ELR (cell line): ENCODE measurements at places on chromosomes 11 and 22.
A peak's percentile ranks its signal among the peaks of the same experiment; 100 is the strongest.

- DNase-seq = peak; percentile 25
Observed at GRCh38 chr11:93984196-93984567, 37.0 kb upstream of the HEPHL1 start.

DNA sequence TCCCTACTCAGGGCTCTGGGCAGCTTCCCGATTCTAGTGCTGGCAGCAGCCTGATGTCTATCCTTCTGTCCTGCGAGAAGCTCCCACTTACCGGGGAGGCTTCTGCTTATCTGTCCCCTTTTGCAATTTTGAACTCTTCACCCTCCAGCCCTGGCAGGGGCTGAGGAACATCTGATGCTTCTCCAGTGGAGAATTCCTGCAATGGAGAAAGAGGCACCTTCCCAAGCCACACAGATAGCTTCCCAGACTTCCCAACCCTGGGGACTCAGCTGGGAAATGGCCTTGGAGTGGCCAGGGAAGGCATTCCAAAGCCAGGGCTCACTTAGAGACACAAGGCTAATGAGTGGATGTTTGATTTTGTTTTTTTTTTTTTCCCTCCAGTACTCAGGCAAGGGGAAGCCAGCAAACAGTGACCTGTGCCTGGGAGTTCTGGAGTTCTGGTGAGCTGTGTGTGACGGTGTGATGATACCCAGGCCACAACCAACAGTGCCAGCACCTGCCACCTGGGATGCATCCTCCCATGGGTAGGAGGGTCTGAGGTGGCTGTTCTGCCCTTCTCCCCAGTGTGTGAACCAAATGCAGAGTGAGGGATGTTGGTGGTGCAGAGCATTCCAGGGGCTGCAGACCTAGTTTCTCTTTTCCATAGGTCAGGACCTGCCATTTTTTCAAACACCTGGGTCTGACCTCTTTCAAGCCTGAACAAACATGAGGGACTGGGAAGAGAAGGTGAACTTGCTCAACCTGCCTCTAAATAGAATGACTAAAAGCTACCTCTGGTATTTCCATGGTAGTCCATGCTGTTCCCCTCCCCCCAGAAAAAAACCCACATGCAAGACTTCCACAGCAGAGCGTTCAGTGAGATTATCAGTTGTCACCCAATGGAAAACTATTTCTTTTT is 95.1 kb downstream of the CCDC81 start:
- DNase-seq = no peak

- DNase-seq = no peak
Observed at GRCh38 chr11:117070016-117070415, 28.2 kb downstream of the SIK3 start.

GRCh38 chr22:46115388-46115678 is 35.0 kb upstream of the PPARA start:
- no peak for DNase-seq

DNA sequence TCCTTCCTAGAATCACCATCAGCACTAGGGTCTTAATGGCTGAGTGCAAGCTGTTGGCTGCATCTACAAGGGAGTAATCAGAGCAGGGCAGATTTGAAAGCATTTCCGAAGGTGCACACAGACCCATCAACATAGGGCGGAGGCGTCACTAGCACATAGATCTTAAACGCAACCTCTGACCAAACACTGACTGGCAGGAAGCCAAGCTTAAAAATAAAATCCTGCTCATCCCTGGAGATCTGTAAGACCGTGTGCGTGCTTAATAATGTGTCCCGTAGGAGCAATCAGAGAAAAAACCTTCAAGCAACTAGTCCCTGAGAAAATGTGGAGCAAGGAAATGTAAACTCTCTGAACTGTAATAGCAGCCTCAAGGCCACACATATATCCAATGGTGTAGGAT is 470.5 kb downstream of the ETS1 start:
- no peak for DNase-seq

GRCh38 chr11:82246926-82247325 is 486.7 kb downstream of the FAM181B start:
- DNase-seq = no peak

GRCh38 chr11:74283580-74284180 is 27.8 kb downstream of the P4HA3 start:
- no peak for DNase-seq

- no peak for DNase-seq
Observed at GRCh38 chr11:20351751-20352262, 11.7 kb upstream of the HTATIP2 start.

DNA sequence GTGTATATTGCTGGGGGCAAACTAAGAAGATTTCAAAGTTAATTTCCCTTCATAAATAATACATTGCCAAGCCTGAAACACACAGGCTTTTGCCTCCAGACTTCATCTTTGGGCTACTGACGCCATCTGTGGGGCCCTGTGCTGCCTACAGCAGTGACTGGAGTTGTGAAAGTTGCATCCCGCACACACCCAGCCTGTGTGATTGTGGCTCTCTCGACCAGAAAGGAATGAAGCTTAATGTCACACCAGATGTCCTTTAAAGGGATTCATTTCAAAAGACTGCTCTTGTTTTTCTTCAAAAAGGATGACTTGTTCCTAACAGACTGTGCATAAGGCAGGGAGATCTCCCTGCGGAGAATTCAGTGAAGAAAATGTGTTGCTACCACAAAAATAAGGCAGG is 210.5 kb downstream of the FAM181B start:
- no peak for DNase-seq

DNA sequence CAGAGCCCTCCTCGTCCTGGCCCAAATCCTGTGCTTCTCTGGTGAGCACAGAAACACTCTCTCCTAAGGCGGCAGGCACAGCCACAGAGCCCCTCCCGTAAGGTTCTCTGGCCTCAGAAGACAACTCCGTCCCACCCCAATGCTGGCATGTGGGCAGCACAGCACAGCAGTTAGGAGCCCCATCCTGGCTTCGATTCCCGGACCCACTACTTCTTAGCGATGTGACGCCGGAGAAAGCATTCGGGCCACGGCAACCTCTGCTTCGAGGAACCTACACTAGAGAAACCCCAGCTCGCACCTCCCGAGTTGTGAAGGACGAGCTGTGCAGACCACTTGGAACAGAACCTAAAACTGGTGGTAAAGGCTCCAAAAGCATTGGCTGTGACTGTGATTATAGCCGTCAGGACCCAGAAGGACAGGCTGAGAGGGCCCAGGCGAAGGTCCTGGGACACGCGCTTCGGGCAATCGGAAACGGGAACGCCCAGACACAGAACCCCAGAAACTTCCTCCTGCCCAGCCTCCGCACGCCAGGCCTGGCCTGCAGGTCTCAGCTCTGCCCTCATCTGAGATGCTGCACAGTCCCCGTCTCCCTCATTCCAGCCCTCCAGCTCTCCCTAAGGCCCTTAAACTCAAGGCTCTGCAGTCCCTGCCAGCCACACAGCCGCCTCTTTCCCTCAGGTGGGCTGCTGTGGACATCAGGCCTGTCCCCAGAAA is 26.6 kb downstream of the IGSF9B start:
- DNase-seq = no peak
